ENCODE measurements at places on chromosomes 2 and 18. TPM values are rescaled to one million over a fixed set of nuclear protein-coding genes. Genes with fewer than 3 reads are reported as not detected.

The CYP20A1 gene
- 26.9 TPM for total RNA-seq

The SCYGR7 gene
- not detected for total RNA-seq

The PDE1A gene
- 10.5 TPM for total RNA-seq

The RNF152 gene
- 83.6 TPM for total RNA-seq

DNA sequence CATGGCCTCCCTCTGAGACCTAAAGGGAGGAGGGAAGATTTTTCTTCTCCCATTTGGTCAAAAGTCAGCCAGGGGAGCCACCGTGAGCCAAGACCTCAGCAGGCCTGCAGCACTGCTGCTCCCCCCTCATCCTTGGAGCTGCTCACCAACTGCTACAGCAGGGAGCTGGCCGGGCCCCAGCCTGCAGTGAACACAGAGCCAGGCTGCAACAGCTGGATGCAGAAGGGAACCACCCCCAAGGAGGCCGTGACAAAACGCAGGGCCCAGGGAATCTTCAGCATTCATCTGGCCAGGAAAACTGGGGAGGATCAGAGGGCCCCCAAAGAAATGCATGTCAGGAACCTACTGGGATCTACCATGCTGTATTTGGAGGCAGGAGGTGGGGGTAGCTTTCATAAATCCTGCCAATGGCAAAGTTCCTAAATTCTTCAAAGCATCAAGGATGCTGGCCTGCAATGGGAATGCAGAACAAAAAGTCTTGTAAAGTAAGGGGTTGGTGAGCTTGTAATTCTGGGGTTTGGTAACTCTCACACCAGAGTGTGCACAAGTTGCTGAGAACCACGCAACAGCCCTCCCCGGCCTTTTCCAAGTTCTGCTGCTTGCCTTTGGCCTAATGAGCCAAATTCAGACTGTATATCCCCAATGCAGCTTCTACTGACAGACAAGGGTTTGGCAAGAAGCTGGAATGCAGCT lies 61.0 kb downstream of the CACNB4 start:
- no peak for DNase-seq

DNA sequence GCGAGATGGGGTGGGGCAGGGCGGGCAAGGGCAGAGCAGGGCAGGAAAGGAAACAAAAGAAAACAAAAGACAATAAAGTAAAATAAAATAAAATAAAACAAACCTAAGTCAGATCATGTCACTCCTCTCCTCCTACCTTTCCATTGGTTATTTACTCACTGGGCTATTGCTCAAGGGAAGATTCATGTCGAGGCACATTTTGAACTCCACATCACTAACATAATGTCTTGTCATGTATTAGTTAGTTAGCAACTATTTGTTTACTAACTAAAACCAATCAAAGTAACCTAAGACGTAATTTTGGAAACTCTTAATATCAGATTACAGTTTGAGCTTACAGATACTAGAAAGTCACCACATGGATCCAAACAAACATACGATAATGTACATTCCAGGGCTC lies 2.2 kb downstream of the C1D start:
- DNase-seq: no peak

- no peak for DNase-seq
Measured at GRCh38 chr2:167602122-167602521, 645.3 kb downstream of the STK39 start.

DNA sequence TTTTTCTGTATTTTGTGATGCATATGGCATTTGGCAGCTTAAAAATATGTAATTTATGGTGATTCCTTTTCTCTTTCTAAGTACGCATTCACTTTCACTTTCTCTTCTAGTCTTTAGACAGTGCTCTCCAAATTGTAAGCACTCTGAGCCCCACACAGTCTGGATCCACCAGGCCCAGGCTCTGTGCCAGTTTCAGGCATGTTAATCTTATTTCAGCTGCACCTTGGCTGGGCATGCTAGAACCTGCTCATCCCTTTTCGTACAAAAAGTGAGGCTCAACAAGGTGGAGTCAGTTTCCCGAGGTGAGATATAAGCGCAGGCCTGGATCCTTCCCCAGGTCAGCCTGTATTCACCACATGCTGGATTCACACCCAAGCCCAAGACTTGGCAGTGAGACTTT lies 203.9 kb downstream of the MTX2 start:
- peak; percentile 35 for DNase-seq

GRCh38 chr2:181258720-181259119 lies 198.5 kb upstream of the ITGA4 start:
- DNase-seq: no peak

- no peak for DNase-seq
Measured at GRCh38 chr2:42783511-42783910, 8.9 kb downstream of the HAAO start.

GRCh38 chr2:40202798-40203400 lies 249.0 kb downstream of the SLC8A1 start:
- DNase-seq: no peak

DNA sequence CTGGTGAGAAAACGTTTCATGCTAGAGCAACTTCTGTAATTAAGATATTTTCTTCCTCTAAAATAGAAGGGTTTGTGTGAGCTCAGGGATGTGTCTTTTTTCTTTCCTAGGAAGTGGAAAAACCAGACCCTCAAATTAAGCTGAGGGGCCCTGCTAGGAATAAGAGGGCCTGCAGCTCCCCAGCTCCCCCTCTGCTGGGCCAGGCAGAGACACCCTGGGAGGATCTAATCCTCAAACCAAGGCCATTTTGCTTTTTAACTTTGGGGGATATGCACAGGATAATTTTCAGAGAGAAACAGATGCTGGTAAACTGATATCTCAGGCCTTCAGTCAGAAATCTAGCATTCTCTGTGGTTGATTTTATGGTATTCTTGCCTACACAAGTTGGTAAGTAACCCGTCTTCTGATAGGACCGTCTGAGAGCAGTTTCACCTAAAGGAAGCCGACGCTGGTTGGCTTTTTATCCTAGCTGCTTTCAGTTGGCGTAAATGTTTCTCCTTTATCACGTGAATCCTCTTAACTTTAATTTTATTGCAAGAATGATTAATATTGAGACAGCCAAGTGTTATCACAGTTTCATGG lies 34.8 kb downstream of the SNTG2 start:
- DNase-seq: no peak

- no peak for DNase-seq
Measured at GRCh38 chr2:107595285-107595684, 231.4 kb upstream of the RGPD4 start.

- peak; percentile 42 for DNase-seq
Measured at GRCh38 chr18:31685097-31686082, 1.0 kb upstream of the B4GALT6 start.

Measured in dermis microvascular lymphatic vessel endothelial cell (primary cell).